ENCODE measurements at places on chromosomes 2 and 18. TPM values are rescaled to one million over a fixed set of nuclear protein-coding genes. Genes with fewer than 3 reads are reported as not detected.

NMUR1 gene
- not detected for total RNA-seq

IHH gene
- total RNA-seq = 0.28 TPM

CCDC150 gene
- total RNA-seq = 4.8 TPM

CTAGE1 gene
- total RNA-seq = not detected

ANTXR1 gene
- 0.40 TPM for total RNA-seq

C1QL2 gene
- not detected for total RNA-seq

RAB27B gene
- total RNA-seq = 0.78 TPM

HNMT gene
- not detected for total RNA-seq

SCN2A gene
- not detected for total RNA-seq

SERPINB12 gene
- total RNA-seq = not detected

FAM110C gene
- 0.40 TPM for total RNA-seq

GPBAR1 gene
- total RNA-seq = 0.68 TPM

HTR2B gene
- total RNA-seq = 0.08 TPM

TMEM200C gene
- total RNA-seq = not detected

DNER gene
- not detected for total RNA-seq

POTEC gene
- total RNA-seq = not detected

SULT1C2 gene
- not detected for total RNA-seq

SLC4A5 gene
- 1.5 TPM for total RNA-seq

PTPRN gene
- total RNA-seq = not detected

All from activated T-cell treated with anti-CD3 and anti-CD28 coated beads, Interleukin-2, amount 50 U/mL, for 4 hours (primary cell).